ENCODE measurements at places on chromosomes 5 and 9.

GRCh38 chr9:114894206-114894605, 36.2 kb downstream of the TNFSF8 start:
- peak; percentile 40 for DNase-seq

DNA sequence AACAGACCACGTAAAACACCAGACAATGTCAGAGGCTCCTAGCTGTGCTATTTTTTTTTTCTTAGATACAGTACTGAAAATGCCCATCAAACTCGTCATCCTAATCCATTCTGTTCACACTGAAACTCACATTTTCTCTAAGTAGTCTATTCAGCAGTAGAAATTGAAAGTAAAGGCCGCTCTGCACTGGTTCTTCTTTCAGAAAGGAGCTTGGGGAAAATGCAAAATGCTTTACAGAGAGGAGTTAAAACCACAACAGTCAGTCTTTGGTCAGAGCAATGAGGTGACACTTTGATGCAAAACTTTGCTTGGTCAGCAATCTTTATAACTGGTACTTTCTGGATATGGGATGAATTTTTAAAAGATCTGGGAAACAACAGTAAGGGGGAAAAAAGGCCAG, 43.8 kb upstream of the SUSD1 start:
- no peak for DNase-seq

- no peak for DNase-seq
Observed at GRCh38 chr5:158268286-158268685, 409.3 kb upstream of the CLINT1 start.

- DNase-seq: no peak
Observed at GRCh38 chr5:159206368-159206767, 3.0 kb downstream of the RNF145 start.

GRCh38 chr9:107439991-107440456, 49.5 kb downstream of the KLF4 start:
- no peak for DNase-seq

Data from fibroblast of mammary gland (primary cell).